ENCODE measurements at places on chromosomes 7 and 10.

- DNase-seq, result no peak
Measured at GRCh38 chr7:107666790-107667189, 6.2 kb downstream of the SLC26A4 start.

DNA sequence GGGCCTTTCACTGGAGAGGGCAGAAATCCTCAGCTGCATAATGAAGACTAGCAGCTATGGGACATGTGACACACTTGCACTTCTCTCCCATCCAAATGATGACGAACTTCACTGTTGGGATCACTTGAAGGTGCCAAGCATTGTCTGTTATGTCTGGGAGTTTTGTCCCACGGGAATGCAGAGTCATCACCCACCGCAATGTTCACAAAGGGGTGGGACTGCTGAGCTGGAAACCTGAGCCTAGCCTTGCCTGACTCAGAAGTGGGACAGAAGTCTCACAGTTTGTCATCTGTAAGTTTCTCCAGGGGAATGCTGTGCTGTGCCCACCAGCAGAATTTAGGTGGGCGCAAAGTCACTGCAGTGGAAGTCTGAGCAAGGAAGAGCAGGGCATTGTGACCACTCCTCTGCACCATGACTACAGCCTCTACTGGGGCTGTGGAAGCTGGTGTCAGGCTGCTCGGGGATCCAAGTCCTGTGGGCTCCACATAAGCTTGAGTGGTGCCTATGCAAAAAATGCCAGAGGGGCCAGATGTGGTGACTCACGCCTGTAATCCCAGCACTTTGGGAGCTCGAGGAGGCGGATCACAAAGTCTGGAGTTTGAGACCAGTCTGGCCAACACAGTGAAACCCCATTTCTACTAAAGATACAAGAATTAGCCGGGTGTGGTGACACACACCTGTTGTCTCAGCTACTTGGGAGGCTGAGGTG is 472.0 kb upstream of the CNTNAP2 start:
- no peak for DNase-seq

GRCh38 chr7:23164846-23165245 is 17.0 kb upstream of the NUP42 start:
- no peak for DNase-seq

DNA sequence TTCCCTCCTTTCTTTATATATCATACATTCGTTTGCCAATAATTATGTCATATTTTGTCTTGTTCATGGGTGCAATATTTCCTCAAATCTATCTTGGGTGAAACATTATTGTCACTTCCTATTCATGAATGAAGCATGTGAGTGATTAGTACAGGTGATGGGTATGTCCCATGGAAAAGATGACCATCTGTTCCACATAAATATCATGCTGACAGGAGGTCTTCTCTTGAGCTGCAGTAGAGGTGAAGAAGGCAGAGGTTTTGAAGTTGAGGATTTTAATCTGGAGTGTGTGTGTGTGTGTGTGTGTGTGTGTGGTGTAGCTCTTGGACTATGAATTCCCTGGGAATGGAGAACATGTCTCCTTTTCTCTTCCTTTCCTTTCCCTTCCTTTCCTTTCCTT is 350.5 kb upstream of the CHRM2 start:
- no peak for DNase-seq

DNA sequence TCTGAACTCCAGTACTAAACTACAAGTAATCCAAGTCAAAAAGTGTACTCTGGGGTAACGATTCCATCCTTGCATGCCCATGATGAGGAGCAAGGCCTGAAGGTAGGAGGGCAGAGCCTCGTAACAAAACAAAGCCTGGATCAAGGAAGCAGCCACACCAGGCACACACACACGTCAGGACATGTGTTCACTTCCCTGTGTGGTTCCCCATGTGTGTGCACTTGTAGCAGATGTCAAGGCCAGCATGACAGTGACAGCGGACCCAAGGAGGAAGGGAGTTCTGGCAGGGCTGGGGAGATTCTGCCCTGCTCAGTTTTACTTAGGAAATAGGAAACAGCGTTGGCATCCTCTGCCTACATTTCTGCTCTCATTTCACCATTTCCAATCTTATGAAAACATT is 92.8 kb downstream of the ALOX5 start:
- no peak for DNase-seq

- no peak for DNase-seq
Measured at GRCh38 chr10:5618829-5619228, 47.6 kb downstream of the ASB13 start.

Measured in ELF-1 (cell line).